ENCODE measurements at places on chromosomes 13 and 19.

DNA sequence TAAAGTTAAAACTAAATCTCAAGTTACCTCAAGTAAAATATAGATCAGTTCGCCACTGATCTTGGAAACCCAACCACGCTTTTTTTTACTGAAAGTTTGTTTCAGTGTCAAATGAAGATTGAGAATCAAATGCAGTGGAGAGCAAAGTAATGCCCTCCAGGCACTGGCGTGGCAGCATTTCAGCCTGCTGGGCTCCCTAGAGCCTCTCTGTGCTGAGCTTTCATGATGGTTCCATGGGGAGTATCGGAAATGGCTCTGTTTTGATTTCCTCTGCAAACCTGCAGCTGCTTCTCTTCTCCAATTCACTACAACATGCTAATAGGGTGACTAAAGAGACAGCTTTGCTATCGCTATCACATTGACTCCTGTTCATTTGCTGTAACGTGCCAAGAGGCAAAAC is 141.6 kb downstream of the FGF14 start:
- DNase-seq = no peak

DNA sequence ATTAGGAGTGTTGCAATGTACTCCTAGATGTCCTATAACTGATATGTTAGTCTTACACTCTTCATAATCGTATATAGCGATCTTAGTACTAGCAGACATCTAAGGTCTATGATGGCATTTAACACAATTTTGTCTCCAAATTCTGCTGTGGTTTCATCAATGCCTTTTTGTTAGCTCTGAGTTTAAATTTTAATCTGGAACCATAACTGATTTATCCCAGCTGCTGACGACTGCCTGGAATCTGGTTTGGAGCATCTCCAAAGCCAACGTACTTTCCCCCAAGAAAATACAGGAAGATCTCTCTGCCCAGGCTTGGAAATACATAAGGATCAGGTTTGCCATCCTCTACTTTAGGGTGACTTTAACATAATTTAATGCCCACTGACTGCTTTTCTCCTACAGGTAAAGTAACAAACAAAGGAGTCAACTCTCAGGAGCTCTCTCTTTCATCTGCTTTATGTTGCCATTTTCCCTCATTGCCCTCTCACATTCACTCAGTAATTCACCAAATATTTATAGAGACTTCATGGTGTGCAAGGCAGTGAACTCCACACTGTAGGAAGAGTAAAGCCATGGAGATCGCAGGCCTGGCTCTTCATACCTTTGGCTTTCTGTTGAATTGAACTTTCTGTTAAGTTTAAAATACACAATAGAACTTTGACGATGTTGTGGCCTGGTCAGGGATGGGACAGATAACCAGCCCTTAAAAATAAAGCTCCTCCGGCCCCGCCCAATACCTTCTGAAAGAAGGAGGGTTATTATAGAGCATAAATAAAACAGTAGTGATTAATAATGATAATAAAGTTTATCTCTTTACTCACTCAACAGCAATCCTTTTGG is 23.3 kb upstream of the SPART start:
- no peak for DNase-seq

GRCh38 chr19:15123900-15124299 is 16.7 kb downstream of the SYDE1 start:
- no peak for DNase-seq

DNA sequence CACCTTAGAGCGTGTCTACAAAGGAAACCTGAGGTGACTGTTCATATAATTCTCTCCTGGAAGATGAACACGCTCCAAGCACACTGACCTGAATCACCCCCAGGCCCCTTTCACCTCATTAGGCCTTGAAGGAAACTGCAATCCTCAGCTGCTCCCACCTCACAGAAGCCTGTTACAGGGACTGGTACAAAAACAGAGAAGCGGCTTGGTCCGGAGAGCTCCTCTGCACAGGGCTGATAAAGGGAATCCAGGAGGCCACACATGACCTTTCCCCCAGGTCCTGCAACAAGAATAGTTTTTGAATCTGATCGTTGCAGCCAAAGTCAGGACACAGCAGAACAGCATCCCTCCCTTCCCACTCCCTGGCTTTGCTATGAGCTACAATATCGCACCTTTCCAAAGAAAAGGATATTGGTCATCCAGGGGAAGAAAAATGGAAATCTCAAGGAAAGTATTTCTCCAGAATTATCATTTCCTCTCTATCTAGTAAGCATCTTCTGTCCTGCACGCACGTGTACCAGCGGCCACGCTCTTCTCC is 666.7 kb downstream of the UQCRFS1 start:
- DNase-seq = no peak

All from GM10248 (cell line).